Prostate gland (tissue), 2 donors: ENCODE measurements at places on chromosomes 5 and 9. TPM values are rescaled to one million over a fixed set of nuclear protein-coding genes. Genes with fewer than 3 reads are reported as not detected.

DNA sequence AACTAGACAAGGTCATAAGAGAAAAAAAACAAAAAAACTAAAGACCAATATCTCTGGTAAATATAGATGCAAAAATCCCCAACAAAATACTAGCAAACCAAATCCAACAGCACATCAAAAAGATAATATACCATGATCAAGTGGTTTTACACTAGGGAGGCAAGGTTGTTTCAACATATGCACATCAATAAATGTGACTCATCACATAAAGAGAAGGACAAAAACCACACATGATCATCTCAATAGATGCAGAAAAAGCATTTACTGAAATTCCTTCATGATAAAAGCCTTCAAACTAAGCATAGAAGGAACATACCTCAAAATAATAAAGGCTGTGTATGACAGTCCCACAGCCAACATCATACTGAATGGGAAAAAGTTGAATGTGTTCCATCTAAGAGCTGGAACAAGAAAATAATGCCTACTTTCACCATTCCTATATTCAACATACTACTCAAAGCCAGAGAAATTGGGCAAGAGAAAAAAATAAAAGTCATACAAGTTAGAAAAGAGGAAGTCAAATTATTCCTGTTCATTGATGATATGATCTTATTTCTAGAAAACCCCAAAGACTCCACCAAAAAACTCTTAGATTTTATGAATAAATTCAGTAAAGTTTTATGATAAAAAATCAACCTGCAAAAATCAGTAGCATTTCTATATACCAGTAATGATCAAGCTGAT, 72.2 kb upstream of the FAM169A start:
- no peak for DNase-seq
- no peak overlapping the region for H3K27ac ChIP-seq
- no peaks in the 10 kb centered on the region for H3K36me3 ChIP-seq
- H3K27me3 ChIP-seq: no peaks in the 10 kb centered on the region
- H3K4me3 ChIP-seq: no peak overlapping the region
- H3K4me1 ChIP-seq: no peaks in the 10 kb centered on the region

- H3K4me1 ChIP-seq: no peaks in the 10 kb centered on the region
- H3K27me3 ChIP-seq: no peaks in the 10 kb centered on the region
- H3K36me3 ChIP-seq: no peaks in the 10 kb centered on the region
- no peak overlapping the region for H3K4me3 ChIP-seq
- no peak overlapping the region for H3K27ac ChIP-seq
These were observed 34.0 kb downstream of the GAPVD1 start for GRCh38 chr9:125295657-125296056.

DNA sequence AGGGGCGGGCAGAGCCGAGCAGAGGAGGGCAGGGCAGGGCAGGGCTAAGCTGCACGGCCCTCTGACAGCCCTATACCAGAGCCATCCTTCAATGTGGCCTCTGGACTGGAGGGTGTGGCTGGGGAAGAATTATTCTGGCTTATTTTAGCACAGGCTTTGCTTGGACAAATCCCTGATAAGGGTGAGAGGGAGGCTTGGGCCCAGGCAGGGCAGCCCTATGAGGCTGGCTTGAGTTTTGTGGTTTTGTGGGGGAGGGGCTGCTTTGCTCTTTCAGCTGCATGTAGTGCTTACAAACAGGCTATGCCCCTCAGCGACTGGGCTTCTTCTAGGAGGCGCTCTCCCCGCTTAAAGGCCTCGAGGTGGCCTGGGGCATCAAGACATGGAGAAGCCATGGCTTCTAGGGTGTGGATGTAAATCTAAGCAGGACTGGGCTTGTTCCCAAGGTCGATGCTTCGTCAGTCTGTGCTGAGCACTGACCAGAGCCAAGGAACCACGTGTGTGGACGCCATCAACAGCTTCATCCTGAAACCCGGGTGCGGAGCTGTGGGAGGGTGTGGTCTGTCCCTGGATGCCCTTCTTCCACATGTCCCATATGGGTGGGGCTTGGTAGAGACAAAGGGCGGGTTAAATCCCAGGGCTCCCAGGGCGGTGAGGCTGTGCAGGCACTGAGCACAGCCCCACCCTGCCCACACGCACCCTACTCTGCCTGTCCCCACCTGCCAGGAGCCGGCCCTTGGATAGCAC, 45.7 kb upstream of the IPPK start:
- H3K4me3 ChIP-seq: no peak overlapping the region
- no peak for DNase-seq
- no peaks in the 10 kb centered on the region for H3K4me1 ChIP-seq
- H3K27ac ChIP-seq: no peak overlapping the region

The IFNA13 gene
- not detected for total RNA-seq
